Activated CD8-positive, alpha-beta T cell treated with anti-CD3 and anti-CD28 coated beads, Interleukin-2, amount 10 ng/mL, durations not matched to agents 7 days and 5 days (primary cell): ENCODE measurements at places on chromosomes 12 and 14. TPM values are rescaled to one million over a fixed set of nuclear protein-coding genes. Genes with fewer than 3 reads are reported as not detected.

GRCh38 chr12:43480591-43480990, 71.4 kb downstream of the ADAMTS20 start:
- no peaks in the 10 kb centered on the region for H3K27me3 ChIP-seq
- H3K4me3 ChIP-seq: no peak overlapping the region
- H3K27ac ChIP-seq: no peak overlapping the region

DNA sequence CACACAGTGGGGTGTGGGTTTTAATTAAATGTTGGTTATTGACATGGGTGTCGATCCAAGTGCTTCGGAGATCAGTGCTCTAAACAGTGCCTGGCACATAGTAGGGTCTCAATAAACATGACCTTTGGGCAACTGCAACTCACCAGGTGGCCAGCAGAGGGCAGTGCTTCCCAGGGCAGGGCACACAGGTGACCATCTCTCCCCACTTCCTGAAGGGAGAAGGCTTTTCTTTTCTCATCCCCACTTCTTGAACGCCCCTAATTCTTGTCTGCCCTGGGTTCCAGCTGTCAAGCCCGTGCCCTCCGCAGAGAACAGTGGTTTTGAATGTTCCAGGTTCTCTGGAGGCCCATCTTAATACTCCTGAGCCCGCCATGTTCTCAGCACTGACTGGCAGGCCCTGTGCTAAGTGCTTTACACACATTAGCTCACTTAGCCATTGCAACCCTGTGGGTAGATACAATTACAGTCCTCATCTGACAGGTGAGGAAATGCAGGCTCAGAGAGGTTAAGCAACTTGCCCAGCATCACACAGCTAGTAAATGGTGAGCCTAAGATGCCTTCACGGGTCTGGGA, 16.3 kb downstream of the RAPGEF3 start:
- H3K4me3 ChIP-seq: no peak overlapping the region
- DNase-seq: peak; percentile 82
- peaks cover 26% of the 10 kb centered on the region for H3K4me1 ChIP-seq
- no peak overlapping the region for H3K27ac ChIP-seq
- H3K36me3 ChIP-seq: no peaks in the 10 kb centered on the region

GRCh38 chr14:59890676-59891075, 20.1 kb upstream of the RTN1 start:
- no peaks in the 10 kb centered on the region for H3K4me1 ChIP-seq
- no peak overlapping the region for H3K4me3 ChIP-seq
- H3K27ac ChIP-seq: no peak overlapping the region
- H3K36me3 ChIP-seq: no peaks in the 10 kb centered on the region
- no peak for DNase-seq
- peaks cover 10% of the 10 kb centered on the region for H3K27me3 ChIP-seq

PDE3A gene
- total RNA-seq: not detected

DNA sequence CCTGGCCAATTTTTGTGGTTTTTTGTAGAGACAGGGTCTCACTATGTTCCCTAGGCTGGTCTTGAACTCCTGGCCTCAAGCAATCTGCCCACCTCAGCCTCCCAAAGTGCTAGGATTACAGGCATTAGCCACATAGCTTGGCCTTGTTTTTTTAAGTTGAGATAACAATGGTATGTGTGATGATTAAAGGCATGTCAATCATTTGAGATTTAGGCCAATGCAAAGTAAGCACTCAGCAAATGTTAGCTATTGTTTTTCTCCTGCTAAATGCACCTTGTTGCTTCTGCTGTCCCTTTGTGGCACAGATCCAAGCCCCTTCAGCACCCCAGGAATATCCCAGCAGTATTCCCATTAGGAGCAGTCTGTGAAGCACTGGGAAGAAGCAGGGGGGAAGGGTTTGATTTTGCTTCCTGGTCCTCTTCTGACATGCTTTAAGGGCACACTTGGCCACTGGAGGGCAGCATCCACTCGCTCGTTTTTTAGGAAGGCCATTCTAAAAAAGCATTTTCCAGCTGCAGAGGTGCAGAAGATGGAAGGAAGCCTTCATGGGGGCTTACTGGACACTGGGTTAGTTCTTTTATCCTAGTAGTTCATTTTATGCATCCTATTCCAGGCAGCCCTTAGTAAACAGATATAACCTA, 70.2 kb upstream of the ZFP36L1 start:
- no peaks in the 10 kb centered on the region for H3K27me3 ChIP-seq
- H3K36me3 ChIP-seq: peaks cover 8% of the 10 kb centered on the region
- peak; percentile 84 for DNase-seq
- H3K4me1 ChIP-seq: peaks cover 2% of the 10 kb centered on the region

GRCh38 chr14:39581474-39581873, 149.2 kb upstream of the FBXO33 start:
- no peak overlapping the region for H3K27ac ChIP-seq
- H3K36me3 ChIP-seq: no peaks in the 10 kb centered on the region
- no peak for DNase-seq
- no peaks in the 10 kb centered on the region for H3K27me3 ChIP-seq
- H3K4me1 ChIP-seq: no peaks in the 10 kb centered on the region
- no peak overlapping the region for H3K4me3 ChIP-seq
